ENCODE measurements at places on chromosomes 4 and X. TPM values are rescaled to one million over a fixed set of nuclear protein-coding genes. Genes with fewer than 3 reads are reported as not detected.

Gene TENM3
- 106 TPM for total RNA-seq

Gene NEXMIF
- total RNA-seq, result 0.18 TPM

Gene RPS3A
- total RNA-seq, result 2,319 TPM

Gene HSD17B10
- total RNA-seq, result 65.8 TPM

Gene ERVMER34-1
- 3.7 TPM for total RNA-seq

Gene KDR
- total RNA-seq, result 44.1 TPM

Gene CCSER1
- total RNA-seq, result 7.2 TPM

Gene NAT8L
- total RNA-seq, result 28.2 TPM

Gene EOLA2
- 39.3 TPM for total RNA-seq

Gene VEGFD
- 0.70 TPM for total RNA-seq

Gene ZNF595
- 8.1 TPM for total RNA-seq

Gene ADGRL3
- 68.3 TPM for total RNA-seq

Gene HCFC1
- 99.9 TPM for total RNA-seq

Gene AFF2
- 5.8 TPM for total RNA-seq

All from mesothelial cell of epicardium (in vitro differentiated cells).